ENCODE measurements at places on chromosomes 1 and 21.

DNA sequence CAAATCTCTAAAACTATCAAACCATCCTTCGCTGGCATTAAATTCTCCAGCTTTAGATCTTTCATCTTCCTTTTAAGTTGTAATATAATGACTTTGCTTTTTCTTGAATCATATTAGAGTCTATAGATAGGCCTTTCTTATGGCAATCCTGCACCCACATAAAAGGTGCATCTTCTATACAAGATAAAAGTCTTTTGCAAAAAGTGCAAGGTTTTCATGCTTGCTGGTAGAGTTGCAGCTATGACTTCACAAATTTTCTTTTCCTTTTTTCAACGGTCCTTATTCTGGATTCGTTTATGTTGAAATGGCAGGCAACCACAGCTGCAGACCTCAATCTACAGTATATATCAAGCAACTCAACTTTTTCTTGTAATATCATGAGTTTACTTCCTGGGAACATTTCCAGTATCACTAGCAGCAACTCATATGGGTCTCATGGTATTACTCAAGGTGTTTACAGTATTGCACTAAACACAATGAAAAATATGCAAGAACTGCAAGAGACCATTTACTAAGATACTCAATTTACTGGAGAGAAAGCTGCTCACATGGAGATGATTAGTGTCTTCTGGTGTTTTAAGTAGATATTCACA, 22.1 kb downstream of the OMA1 start:
- no peak for DNase-seq

GRCh38 chr1:145957443-145958319, at the start of gene LIX1L:
Gene LIX1L, minus strand, starts transcription at chr1:145958017. Its CDS starts 90 bp downstream, at chr1:145957927.
- DNase-seq: peak; percentile 94

DNA sequence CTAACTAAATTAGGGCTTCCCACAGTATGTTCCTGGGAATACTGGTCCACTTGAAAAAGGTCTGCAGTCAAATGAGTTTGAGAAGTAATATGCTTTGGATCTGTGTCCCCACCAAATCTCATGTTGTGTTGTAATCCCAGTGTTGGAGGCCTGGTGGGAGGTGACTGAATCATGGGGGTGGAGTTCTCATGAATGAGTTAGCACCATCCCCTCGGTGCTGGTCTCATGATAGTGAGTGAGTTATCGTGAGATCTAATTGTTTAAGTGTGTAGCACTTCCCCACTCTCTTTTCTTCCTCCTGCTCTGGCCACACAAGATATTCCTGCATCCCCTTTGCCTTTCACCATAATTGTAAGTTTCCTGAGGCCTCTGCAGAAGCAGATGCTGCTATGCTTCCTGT, 16.9 kb upstream of the DMRTB1 start:
- peak; percentile 25 for DNase-seq

GRCh38 chr1:172972258-172972657, 78.5 kb downstream of the TNFSF18 start:
- no peak for DNase-seq

DNA sequence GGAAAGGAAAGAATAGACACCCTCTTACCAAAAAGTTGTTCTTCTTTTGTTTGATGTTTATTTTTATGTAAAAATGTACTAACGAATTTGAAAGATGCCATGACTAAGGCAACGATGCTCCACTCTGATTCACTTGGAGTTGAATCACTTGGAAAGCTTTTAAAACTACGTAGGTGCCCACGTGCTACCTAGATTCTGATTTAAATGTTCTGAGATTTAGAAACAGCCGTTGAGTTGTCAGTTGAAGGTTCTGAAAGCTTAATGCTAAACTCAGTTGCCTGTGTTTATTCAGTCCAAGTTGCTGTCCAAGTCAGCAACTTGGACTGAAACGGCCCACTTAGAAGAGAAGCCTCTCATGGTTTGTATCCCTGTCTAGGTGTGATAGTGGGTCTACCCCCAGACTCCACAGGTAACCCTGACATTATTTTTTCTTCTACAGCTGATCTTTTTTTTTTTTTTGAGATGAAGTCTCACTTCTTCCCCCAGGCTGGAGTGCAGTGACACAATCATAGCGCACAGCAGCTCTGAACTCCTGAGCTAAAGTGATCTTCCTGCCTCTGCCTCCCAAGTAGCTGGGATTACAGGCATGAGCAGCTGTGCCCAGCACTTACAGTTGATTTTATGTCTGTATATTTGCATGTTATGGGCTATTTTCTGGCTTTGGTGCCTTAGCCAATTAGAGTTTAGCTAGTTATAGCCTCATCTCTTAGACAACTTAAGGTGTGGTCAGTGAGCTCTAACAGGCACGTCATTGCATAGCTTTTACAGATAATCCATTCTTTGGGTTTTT, 1.4 kb upstream of the VAMP4 start:
- DNase-seq: peak; percentile 40

GRCh38 chr21:14271641-14272040, 55.7 kb downstream of the RBM11 start:
- no peak for DNase-seq

DNA sequence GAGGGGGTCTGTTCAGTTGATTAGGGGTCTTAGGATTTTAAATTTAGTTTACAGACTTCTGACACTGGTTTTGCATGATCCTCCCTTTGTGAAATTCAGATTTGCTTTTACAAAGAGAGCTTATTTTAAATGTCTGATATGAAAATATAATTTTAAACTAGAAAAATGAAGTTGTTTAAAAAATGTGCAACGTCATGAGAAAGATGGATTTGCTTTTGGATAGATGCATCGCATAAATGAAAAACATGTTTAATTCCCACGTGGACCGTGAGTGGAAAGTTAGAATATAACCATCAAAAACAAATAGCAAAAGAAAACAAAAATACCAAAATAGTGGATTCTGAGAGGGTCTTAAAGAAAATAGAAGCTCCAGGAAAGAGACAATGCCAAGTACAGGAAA, 2.0 kb upstream of the OR2T3 start:
- no peak for DNase-seq

- no peak for DNase-seq
Observed at GRCh38 chr1:224262373-224263054, 67.5 kb downstream of the NVL start.

DNA sequence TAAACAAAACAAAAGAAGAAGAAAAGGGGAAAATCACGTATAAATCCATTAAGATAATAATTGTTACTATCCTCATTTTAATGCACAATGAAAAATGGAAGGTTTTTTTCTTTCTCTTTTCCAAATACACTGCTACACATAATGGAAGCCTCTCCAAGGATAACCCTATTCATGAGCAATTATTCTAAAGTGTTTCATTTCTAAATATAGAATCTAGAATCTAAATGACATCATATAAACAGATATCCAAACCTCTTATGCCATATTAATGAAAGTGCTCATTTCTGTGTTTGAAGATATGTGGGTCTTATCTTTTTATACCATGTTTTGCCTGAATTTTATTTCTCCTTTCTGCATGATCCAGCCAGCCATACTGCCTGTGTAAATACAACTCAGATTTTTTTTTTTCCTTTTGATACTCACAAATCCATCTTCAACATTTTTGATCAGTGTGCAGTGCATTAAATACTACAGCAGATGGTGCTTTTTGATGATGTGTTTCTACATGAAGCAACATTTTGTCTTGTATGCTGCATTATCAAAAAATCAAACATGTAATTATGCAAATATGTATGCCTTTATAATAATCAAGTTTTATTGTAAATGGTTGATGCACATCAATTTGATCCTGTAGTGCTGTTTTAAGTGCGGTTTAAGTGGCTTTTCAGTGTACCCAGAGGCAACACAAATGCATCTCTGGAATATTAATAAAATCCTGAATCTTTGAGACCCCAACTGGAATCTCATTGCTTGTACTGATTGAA, 625.6 kb upstream of the PTBP2 start:
- DNase-seq: no peak

- DNase-seq: no peak
Observed at GRCh38 chr1:231226156-231226555, 14.9 kb upstream of the GNPAT start.

GRCh38 chr1:71088645-71089287, 7.9 kb upstream of the ZRANB2 start:
- no peak for DNase-seq

GRCh38 chr1:75074831-75075395, 59.3 kb upstream of the LHX8 start:
- no peak for DNase-seq

DNA sequence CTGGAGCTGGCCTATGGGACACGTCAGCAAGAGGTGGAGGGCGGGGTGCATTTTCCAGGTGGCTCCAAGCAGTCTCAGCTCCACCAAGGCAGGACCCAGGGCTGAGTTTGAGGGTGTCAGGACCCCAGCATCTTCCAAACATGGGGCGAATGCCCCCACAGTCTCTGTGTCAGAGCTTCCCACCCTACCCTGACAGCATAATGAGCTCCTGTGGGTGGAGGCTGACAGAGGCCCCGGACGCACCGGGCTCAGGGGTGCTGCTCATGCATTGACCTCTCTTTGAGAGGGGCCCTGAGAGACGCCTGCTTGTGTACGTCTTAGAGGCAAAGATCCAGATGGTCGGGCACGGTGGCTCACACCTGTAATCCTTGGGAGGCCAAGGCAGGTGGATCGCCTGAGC, 37.2 kb downstream of the SLC2A7 start:
- DNase-seq: no peak

- peak; percentile 22 for DNase-seq
Observed at GRCh38 chr1:19643121-19643520, 990 bp upstream of the NBL1 start.

GRCh38 chr1:196887515-196888239, at the start of gene CFHR4:
Gene CFHR4, plus strand, starts transcription at chr1:196888052. Its CDS starts 99 bp downstream, at chr1:196888151.
- no peak for DNase-seq

DNA sequence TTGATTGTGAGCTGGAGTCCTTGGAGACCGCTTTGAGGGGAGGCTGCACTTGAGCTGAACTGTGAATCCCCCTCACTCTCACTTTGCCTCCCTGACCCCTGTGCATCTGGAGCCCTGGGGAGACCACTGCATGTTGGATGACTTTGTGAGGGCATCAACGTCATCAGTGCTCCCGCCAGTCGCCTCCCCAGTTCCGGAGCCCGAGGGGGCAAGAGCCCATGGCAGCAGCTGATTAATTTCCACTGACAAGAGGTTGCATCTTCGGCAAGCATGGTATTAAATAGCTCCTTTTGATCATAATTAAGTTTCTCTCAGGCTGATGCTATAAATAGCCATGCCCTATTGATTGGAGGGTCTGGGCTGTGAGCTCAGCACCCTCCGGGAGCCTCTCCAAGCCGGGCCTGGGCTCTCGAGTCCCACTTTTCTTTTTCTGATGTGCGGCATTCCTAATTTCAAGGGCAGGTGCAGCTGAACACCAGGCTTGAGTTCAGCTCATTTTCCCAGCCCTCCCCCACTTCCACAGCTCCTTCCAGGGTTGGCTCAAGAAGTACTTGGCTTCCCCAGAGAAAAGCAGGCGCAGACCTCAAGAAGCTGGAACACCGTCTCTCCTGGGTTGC, 33.2 kb downstream of the KCND3 start:
- no peak for DNase-seq

GRCh38 chr1:162656266-162656665, 24.0 kb downstream of the DDR2 start:
- no peak for DNase-seq

GRCh38 chr1:81020506-81020905, 780.2 kb upstream of the ADGRL2 start:
- DNase-seq: no peak

DNA sequence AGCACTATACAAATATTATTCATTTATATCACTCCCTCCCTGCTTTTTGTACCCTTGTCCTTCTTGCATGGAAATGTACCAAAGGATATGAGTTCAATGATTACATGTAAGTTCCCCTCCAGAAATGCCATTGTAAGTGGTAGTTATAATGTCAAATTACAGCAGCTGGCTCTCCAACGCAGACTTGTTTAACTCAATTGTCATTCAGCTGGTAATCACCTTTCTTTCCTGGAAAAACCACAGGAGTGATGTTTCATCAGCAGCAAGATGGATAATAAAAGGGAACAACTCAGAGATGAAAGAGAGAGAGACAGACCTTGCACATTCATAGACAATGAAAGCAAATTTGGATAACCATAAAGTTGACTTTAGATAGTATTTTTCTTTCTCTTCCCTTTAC, 578.6 kb upstream of the PBX1 start:
- DNase-seq: no peak

DNA sequence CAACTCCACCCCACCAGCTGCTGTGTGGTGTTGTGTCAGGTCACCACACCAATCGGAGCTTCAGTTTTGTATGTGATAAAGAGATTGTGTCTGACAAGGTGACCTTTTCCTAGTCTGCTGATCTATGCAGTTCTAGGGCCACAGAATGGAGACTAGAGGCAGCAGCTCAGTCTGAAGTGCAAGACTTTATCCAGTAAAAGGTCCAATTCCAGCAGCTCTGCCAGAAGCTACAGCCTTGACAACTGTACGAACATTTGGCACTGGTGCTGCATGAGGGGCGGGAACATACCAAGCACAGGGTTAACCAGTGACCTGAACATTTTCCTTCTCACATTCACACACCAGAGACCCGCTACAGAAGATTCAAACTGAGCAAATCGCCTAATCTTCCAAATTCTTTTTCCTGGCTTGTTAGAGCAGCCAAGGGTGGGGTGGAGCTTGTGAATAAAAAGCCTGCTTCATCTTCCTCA, 9.3 kb downstream of the FMO1 start:
- DNase-seq: no peak

GRCh38 chr1:197062692-197063091, 4.4 kb downstream of the F13B start:
- DNase-seq: no peak

DNA sequence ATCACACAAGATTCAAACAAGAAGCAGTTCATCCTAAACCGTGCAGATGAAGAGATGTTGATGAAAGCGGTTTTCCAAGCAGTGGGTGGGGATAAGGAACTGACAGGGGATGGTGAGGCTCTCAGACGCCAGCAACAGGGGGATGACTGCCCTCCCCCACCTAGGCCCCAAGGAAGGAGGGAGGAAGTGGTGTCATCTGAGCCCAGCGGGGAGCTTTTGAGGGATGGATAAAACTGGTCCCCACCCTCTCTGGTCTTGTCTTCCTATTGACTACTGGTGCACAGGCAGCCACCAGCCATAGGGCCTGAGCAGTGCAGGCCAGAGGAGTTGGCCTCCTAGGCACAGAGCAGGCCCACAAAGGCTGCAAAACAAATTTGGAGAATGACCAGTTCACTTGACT, 175.5 kb downstream of the HUNK start:
- no peak for DNase-seq

DNA sequence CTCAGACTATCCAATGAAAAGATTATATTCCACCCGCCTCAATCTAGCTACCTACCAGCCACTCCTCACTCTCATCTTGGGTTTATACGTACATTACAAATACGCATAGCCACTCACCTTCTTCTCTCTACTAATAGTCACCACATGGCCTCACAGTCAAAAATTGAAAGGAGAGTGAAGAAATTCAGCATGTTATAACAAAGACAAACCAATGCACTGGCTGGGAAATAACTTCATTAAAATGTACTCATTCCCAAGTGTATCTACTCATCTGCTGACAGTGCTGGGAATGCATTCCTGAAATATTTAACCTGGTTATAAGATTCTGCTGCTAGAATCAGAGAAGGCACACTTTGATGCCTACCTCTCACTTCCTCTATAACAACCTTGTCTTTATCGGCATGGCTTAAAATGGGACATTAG, 6.5 kb downstream of the ZNF644 start:
- peak; percentile 30 for DNase-seq

Measured in kidney glomerular epithelial cell (primary cell).